CD8-positive, alpha-beta memory T cell (primary cell): ENCODE measurements at places on chromosomes 16 and 17.

DNA sequence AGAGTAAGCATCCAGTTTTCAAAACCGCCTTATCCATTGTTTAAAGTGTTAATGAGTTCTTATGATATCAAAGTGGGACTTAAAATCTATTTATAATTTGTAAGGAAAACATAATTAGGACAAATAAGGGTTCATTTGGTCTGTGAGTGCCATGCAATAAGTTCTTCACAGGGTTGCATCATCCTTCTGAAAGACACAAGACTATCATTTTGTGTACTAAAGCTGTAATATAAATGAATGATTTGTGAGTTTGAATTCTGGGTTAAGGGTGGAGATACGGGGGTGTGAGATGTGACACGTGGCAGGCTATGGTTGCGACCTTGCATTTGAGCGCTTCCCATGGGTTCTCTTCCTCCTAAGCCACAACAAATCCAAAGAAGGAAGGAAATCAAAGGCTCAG, 6.8 kb downstream of the GAN start:
- no peaks in the 10 kb centered on the region for H3K4me1 ChIP-seq
- H3K27ac ChIP-seq: no peak overlapping the region
- H3K27me3 ChIP-seq: no peaks in the 10 kb centered on the region
- H3K4me3 ChIP-seq: no peak overlapping the region
- no peak for DNase-seq

- H3K4me1 ChIP-seq: peaks cover 17% of the 10 kb centered on the region
- no peaks in the 10 kb centered on the region for H3K27me3 ChIP-seq
- no peaks in the 10 kb centered on the region for H3K36me3 ChIP-seq
- DNase-seq: no peak
Observed at GRCh38 chr16:74865922-74866598, 91.4 kb upstream of the FA2H start.

DNA sequence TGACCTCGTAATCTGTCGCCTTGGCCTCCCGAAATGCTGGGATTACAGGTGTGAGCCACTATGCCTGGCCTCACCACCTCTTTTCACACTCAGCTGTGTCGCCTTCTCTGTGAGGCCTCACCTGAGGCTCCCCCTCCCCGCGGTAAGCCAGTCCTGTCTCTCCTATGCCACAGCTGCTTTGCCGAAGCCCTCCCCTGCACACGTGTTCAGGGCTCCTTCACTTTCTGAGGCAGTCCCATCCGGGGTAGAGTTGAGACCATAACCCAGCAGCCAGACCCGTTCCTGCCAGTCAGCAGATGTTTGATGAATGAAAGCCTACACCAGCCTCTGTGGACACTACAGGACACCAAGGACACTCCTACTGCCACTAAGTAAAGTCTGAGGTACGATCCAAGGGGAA, 10.6 kb downstream of the USP7 start:
- no peak overlapping the region for H3K27ac ChIP-seq
- peaks cover 90% of the 10 kb centered on the region for H3K4me1 ChIP-seq
- H3K36me3 ChIP-seq: no peaks in the 10 kb centered on the region
- DNase-seq: no peak
- no peak overlapping the region for H3K4me3 ChIP-seq

DNA sequence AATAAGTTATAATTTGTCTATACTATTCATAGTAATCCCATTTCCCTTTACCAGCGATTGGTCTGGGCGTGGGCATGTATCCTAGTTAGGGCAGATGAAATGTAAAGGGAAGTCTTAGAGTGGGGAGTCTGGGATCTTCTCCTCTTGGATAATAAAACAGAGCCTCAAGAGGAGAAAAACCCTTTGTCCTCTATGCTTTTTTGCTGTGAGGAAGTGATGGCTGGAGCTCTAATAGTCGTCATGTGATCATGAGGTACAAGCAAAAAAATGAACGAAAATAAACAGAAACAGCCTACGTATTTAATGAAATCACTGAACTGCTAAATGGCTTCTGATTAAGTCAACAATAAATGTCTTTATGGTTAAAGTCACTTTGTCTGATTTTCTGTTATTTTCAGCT, 26.8 kb downstream of the EFCAB5 start:
- H3K27ac ChIP-seq: no peak overlapping the region
- H3K4me1 ChIP-seq: no peaks in the 10 kb centered on the region
- H3K27me3 ChIP-seq: no peaks in the 10 kb centered on the region
- no peaks in the 10 kb centered on the region for H3K36me3 ChIP-seq

DNA sequence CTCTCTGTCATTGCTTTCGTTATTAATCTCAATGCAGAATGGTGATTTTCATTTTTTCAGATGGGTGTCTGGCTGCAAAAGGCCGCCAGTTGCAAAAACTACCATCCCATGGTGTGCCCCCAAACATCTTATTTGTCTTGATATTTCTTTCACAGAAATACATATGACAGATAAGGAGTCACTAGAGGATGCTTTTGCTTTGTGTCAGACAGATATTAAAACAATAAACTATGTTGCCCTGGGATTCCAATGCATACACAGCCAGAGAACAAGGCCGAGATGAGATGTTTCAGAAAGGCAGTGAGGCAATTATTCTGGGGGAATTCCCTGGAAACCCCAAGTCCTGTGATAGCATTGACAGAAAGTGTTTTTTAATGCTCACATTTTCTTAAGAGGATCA, 307.7 kb downstream of the RBFOX1 start:
- H3K36me3 ChIP-seq: no peaks in the 10 kb centered on the region
- no peak for DNase-seq
- no peak overlapping the region for H3K27ac ChIP-seq

GRCh38 chr17:17515934-17516930, 20.0 kb upstream of the RASD1 start:
- no peak for DNase-seq
- no peaks in the 10 kb centered on the region for H3K36me3 ChIP-seq
- no peaks in the 10 kb centered on the region for H3K27me3 ChIP-seq
- no peaks in the 10 kb centered on the region for H3K4me1 ChIP-seq
- no peak overlapping the region for H3K4me3 ChIP-seq

DNA sequence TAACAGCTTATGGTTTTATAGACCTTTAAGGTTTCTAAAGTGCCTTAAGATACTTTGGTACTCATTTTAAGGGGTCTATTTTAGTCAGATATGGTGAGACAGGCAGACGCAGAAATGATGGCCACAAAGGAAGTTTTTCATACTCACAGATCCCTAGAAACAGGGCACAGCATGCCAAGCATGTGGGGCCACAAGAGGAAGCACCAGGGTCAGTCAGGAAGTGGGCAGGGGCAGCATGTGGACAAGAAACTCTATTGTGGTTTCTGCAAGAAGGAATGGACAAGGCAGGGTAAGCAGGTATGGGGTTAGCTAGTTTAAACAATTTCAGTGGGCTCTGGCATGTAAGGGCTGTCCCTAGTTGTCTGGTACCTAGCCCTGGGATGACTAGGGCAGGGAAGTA, 8.5 kb downstream of the EFCAB3 start:
- no peaks in the 10 kb centered on the region for H3K4me1 ChIP-seq
- DNase-seq: no peak
- no peak overlapping the region for H3K4me3 ChIP-seq
- no peaks in the 10 kb centered on the region for H3K27me3 ChIP-seq
- no peaks in the 10 kb centered on the region for H3K36me3 ChIP-seq

GRCh38 chr16:84597931-84598351, 19.9 kb downstream of the COTL1 start:
- H3K27me3 ChIP-seq: no peaks in the 10 kb centered on the region
- H3K27ac ChIP-seq: peak overlapping the region; percentile 35
- peak; percentile 37 for DNase-seq
- H3K4me3 ChIP-seq: peak overlapping the region; percentile 47
- peaks cover 88% of the 10 kb centered on the region for H3K4me1 ChIP-seq
- H3K36me3 ChIP-seq: no peaks in the 10 kb centered on the region

DNA sequence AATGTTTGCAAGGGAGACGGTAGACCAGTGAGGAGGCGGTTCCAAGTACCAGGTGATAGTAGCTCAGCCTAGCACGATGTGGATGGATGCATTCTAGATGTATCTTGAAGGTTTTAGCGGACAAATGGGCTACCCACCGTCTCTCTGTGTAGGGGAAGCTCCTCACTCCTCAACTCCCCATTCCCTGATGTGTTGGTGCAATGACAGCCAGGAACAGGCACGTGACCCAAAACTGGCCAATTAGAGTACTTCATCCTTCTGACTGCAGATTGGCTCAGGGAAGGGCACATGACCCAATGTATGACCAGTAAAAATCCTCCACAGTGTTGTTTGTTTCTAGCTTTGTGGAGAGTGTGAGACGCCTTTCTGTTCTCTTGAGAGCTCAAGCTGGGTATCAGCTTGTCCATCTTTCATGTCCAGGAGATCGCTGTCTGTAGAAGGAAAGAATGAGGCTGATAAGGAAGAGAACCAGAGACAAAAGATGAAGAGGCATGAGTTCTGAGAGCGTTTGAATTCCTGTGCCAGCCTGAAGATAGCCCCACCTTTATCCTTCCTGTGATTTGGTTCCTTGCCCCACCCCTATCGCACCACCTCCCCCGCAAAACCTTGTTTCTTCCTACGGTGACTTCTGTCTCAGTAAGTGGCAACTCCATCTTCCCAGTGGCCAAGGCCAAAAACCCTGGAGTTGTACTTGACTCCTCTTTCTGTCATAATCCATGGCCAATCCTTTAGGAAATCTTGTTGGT, 2.3 kb upstream of the BORCS6 start:
- H3K4me1 ChIP-seq: peaks cover 39% of the 10 kb centered on the region
- H3K36me3 ChIP-seq: no peaks in the 10 kb centered on the region
- peak; percentile 35 for DNase-seq
- peak overlapping the region; percentile 59 for H3K27ac ChIP-seq

- peaks cover 15% of the 10 kb centered on the region for H3K27me3 ChIP-seq
- DNase-seq: no peak
- no peak overlapping the region for H3K27ac ChIP-seq
- H3K4me3 ChIP-seq: no peak overlapping the region
- no peaks in the 10 kb centered on the region for H3K4me1 ChIP-seq
- no peaks in the 10 kb centered on the region for H3K36me3 ChIP-seq
Observed at GRCh38 chr17:66943484-66943883, 21.0 kb upstream of the CACNG4 start.

GRCh38 chr17:2214929-2215615, 88.5 kb downstream of the SMG6 start:
- peak overlapping the region; percentile 52 for H3K27ac ChIP-seq
- H3K4me3 ChIP-seq: peak overlapping the region; percentile 13
- no peaks in the 10 kb centered on the region for H3K27me3 ChIP-seq
- H3K36me3 ChIP-seq: no peaks in the 10 kb centered on the region

- no peak for DNase-seq
- H3K4me3 ChIP-seq: no peak overlapping the region
- peaks cover 16% of the 10 kb centered on the region for H3K4me1 ChIP-seq
- H3K27ac ChIP-seq: no peak overlapping the region
- peaks cover 26% of the 10 kb centered on the region for H3K27me3 ChIP-seq
Observed at GRCh38 chr17:7705269-7706255, 560 bp downstream of the EFNB3 start.

- no peak overlapping the region for H3K4me3 ChIP-seq
- H3K4me1 ChIP-seq: no peaks in the 10 kb centered on the region
- DNase-seq: no peak
- H3K36me3 ChIP-seq: no peaks in the 10 kb centered on the region
Observed at GRCh38 chr16:2077016-2077415, 29.2 kb downstream of the TSC2 start.

- H3K27me3 ChIP-seq: peaks cover 11% of the 10 kb centered on the region
- no peak for DNase-seq
- no peak overlapping the region for H3K27ac ChIP-seq
- H3K4me1 ChIP-seq: no peaks in the 10 kb centered on the region
Observed at GRCh38 chr17:50471009-50471905, 2.6 kb upstream of the CHAD start.

GRCh38 chr16:87223656-87224248, 93.4 kb downstream of the C16orf95 start:
- no peak overlapping the region for H3K4me3 ChIP-seq
- H3K4me1 ChIP-seq: no peaks in the 10 kb centered on the region
- no peak overlapping the region for H3K27ac ChIP-seq
- no peak for DNase-seq
- H3K27me3 ChIP-seq: peaks cover 3% of the 10 kb centered on the region

- peak; percentile 13 for DNase-seq
- peaks cover 75% of the 10 kb centered on the region for H3K4me1 ChIP-seq
- H3K27me3 ChIP-seq: no peaks in the 10 kb centered on the region
- no peak overlapping the region for H3K27ac ChIP-seq
- no peaks in the 10 kb centered on the region for H3K36me3 ChIP-seq
Observed at GRCh38 chr17:77963441-77963840, 4.9 kb downstream of the TNRC6C start.

DNA sequence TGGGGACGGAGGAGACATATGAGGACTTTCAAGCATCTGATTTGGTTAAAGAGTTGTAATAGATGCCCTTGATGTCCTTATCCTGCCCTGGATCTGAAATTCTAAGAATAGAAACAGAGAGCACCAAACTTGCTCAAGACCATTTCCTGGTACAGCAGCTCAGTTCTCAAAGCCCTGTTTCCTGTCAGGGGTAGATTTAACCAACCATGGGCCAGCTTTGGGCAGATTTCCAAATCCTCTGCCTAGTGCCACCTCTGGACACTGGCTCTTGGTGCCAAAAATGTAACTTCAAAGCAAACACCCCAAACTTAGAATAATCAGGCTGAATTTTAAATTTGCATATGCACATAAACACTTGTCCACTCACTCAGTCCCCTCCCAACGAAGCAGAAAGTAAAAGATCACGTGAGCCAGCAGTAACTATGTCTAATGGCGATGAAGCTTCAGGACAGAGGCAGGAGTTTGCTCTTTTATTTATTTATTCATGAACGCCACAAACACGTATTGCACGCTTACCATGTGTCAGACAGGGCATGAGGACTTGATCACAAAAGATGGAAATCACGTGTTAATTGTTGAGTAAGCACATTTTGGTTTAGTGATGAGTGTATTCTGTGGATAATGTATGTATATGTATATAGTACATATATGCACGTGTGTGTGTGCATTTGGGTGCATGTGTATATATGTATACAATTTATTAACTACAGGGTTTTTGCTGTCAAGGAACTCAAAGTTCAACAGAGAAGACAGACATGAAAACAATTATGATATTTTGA, 23.1 kb upstream of the SDK2 start:
- no peaks in the 10 kb centered on the region for H3K36me3 ChIP-seq
- H3K27ac ChIP-seq: no peak overlapping the region
- no peak overlapping the region for H3K4me3 ChIP-seq
- peaks cover 20% of the 10 kb centered on the region for H3K4me1 ChIP-seq

GRCh38 chr17:55348749-55349354, 72.8 kb downstream of the MMD start:
- H3K36me3 ChIP-seq: no peaks in the 10 kb centered on the region
- no peaks in the 10 kb centered on the region for H3K27me3 ChIP-seq
- peaks cover 10% of the 10 kb centered on the region for H3K4me1 ChIP-seq
- H3K27ac ChIP-seq: no peak overlapping the region

- peak; percentile 18 for DNase-seq
- H3K27ac ChIP-seq: no peak overlapping the region
- peaks cover 19% of the 10 kb centered on the region for H3K4me1 ChIP-seq
- no peaks in the 10 kb centered on the region for H3K27me3 ChIP-seq
Observed at GRCh38 chr16:30115238-30115637, 1.9 kb upstream of the GDPD3 start.

GRCh38 chr17:78878871-78879527, 24.0 kb downstream of the CEP295NL start:
- H3K27ac ChIP-seq: no peak overlapping the region
- no peaks in the 10 kb centered on the region for H3K36me3 ChIP-seq
- no peaks in the 10 kb centered on the region for H3K27me3 ChIP-seq
- no peak for DNase-seq
- H3K4me1 ChIP-seq: peaks cover 22% of the 10 kb centered on the region
- H3K4me3 ChIP-seq: peak overlapping the region; percentile 53

GRCh38 chr17:34482730-34483129, 96.7 kb upstream of the TMEM132E start:
- no peak overlapping the region for H3K27ac ChIP-seq
- no peaks in the 10 kb centered on the region for H3K36me3 ChIP-seq
- peaks cover 6% of the 10 kb centered on the region for H3K27me3 ChIP-seq
- no peaks in the 10 kb centered on the region for H3K4me1 ChIP-seq
